GM12864 (cell line): ENCODE measurements at places on chromosomes 5 and 9.

GRCh38 chr5:109713453-109713852 is 23.7 kb downstream of the MAN2A1 start:
- no peak for DNase-seq

DNA sequence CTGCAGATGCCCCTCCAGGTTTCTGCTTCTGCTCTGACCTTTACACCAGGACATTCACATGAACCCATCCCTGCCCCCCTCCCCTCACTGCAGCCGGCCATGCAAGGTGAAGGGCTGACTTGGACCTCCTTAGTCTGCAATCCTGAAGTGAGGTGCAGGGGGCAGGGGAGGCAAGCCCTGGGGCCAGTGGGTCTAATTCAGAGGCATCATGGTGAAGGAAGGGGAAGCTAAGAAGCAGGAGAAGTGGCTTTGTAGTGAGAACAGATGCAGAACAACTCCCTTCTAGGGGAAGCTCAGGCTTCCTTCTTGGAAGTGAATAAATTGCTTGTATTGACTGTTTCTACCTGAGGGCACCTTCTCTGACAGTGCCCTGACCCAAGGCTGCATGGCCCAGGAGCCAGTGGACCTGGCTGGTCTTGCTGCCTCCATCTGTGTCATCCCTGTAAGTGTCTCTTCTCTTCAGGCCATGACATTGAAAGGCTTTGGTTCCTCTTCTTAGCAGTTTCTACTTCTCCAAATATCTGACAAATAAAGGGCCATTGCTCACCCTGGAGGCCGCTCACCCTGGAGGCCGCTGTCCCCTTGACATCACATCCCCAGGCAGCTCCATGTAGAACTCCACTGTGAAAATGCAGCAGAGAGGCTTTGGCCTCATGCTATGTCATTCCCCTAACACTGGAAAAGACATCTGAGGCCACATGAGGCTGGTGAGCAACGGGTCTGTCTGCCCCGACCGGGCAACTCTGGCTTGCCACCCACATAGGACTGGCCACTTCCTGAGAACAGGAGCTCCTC is 55.3 kb downstream of the GADD45G start:
- no peak for DNase-seq

DNA sequence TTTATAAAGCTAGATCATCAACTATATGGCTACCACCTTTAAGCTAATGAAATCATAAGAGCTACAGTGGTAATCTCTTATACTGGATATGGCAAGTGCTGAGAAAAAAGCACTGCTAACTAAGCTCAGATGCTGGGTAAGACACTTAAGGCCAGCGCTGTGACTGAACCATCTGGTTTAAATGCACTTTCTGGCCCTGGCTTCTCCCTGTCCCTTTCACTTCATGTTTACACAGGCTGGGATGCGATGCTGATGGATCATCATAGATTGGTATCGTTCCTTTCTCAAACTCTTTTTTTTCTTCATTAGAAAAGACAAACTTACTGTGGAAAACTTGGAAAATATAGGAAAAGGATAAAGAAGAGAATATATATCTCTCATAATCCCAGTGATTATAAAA is 52.3 kb downstream of the KIF24 start:
- no peak for DNase-seq

- no peak for DNase-seq
Observed at GRCh38 chr9:81565144-81565543, 124.2 kb downstream of the TLE1 start.

DNA sequence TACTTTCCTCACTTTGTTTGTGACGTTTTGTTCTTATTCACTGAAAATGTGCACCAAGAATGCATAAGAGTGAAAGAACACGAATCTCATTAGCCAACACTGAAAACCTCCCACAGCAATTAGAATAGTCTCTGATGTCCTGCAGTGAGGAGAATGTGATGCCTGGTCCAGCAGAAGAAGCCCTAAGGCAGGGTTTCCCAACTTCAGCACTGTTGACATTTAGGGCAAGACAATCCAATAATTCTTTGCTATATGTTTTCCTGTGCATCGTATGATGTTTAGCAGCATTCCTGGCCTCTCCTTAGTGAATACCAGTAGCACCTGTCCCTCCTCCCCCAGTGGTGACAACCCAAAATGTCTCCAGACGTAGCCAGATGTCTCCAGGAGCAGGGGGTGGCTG is 14.8 kb downstream of the MVB12B start:
- DNase-seq: no peak

DNA sequence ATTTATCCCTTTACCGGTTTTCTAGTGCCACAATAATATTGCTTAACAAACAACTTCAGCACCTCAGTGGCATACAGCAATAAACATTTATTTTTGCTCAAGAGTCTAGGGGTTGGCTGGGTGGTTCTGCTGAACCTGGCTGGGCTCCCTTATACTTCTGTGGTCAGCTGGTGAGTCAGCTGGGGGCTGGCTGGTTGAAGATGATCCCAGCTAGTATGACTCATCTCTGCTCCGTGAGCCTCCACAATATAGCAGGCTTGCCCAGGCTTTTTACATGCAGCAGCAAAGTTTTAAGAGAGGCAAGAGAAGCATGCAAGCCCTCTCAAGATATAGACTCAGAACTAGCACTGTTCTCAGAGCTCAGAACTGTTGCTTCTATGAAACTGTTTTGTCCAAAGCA is 523.5 kb upstream of the CLINT1 start:
- no peak for DNase-seq

- DNase-seq: no peak
Observed at GRCh38 chr5:137560420-137560819, 61.3 kb upstream of the SPOCK1 start.

DNA sequence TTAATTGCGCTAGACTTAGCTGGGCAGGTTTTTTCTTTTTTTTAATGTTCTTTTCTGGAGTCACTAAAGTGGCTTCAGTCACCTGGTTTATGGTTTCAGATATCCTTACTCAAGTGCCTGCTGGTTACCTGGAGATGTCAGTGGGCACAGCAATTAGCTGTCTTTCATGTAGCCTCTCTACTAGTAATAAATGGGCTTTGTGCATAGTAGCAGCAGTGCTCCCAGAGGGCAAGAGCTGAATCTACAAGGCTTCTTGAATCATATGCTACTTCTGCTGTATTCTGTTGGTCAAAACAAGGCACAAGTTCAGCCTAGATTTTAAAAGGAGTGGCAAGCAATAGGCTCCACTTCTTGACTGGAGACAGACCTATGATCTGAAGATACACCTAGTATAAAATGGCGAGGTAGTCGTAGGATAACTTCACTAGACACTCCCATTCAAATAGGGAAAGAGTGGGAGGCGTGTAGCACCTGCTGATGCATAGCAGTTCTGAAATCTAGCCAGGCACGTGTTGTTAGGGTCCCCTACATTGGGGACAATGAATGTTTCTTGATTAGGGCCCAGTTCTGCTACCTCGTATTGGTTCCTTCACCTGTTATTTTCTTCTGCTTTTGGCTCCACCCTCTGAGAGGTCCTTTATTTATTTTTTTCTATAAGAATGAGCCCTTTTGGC is 7.0 kb downstream of the SCAMP1 start:
- DNase-seq: no peak

DNA sequence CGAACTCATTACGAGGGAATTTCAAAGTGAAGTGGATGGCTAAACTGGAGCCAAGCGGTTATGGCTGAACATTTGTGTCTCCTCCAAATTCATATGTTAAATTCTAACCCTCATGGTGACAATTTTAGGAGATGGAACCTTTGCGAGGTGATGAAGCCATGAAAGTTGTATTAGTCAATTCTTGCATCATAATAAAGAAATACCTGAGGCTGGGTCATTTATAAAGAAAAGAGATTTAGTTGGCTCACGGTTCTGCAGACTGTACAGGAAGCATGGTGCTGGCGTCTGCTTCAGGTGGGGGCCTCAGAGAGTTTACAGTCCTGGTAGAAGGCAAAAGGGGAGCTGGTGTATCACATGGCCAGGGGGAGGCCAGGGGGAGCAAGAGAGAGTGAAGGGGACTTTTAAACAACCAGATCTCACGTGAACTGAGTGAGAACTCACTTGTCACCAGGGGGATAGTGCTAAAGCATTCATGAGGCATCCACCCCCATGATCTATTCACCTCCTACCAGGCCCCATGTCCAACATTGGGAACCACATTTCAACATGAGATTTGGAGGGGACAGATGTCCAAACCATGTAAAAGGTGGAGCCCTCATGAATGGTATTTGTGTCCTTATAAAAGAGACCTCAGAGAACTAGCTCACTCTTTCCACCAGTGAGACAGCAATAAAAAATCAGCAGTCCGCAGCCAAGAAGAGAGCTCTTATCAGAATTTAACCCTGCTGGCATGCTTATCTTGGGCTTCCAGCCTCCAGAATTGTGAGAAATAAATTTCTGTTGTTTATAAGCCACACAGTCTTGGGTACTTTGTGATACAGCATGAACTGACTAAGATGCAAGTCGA is 143.4 kb downstream of the MTRR start:
- no peak for DNase-seq

- no peak for DNase-seq
Observed at GRCh38 chr5:33321026-33321425, 119.7 kb upstream of the TARS1 start.

DNA sequence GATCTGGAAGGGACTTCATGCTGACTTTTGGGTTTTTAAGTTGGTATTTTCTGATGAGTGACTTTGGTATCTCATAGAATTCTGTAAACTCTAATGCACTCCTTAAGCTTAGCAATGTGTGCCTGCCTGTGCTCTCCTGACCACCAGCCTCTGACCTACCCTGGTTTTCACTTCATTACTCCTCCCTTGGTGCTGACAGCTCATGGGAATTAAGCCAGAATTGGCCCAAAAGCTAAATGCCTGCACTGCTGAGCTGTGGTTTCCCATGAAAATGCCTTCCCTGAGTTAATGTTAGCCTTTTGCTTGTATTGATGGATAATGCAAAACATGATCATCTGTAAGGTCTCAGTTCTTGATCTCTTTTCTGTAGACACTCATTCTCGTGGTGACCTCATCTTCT is 308.0 kb downstream of the DOCK8 start:
- DNase-seq: no peak

GRCh38 chr5:58477760-58478376 is 13.4 kb upstream of the GAPT start:
- DNase-seq: no peak

GRCh38 chr9:80885894-80886293 is 803.5 kb downstream of the TLE1 start:
- no peak for DNase-seq

- DNase-seq: peak; percentile 38
Observed at GRCh38 chr5:87195104-87195591, 72.5 kb upstream of the RASA1 start.

DNA sequence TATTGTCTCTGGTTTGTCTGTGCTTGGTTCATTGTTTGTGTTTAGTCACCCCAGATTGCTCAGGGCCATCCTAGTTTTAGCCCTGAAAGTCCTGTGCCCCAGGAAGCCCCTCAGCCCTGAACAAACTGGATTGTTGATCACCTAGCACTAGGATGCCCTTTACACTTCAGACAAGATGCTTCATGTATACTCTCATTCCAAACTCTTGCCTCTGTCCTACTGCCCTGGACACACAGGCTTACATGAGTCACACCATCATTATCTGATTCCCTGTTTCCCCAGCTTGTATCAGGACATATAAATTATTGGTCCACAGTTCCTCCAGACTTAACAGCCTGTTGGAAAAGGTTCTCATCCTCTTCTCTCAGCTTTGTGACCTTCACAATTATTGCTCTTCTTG is 120.1 kb downstream of the BAAT start:
- no peak for DNase-seq

DNA sequence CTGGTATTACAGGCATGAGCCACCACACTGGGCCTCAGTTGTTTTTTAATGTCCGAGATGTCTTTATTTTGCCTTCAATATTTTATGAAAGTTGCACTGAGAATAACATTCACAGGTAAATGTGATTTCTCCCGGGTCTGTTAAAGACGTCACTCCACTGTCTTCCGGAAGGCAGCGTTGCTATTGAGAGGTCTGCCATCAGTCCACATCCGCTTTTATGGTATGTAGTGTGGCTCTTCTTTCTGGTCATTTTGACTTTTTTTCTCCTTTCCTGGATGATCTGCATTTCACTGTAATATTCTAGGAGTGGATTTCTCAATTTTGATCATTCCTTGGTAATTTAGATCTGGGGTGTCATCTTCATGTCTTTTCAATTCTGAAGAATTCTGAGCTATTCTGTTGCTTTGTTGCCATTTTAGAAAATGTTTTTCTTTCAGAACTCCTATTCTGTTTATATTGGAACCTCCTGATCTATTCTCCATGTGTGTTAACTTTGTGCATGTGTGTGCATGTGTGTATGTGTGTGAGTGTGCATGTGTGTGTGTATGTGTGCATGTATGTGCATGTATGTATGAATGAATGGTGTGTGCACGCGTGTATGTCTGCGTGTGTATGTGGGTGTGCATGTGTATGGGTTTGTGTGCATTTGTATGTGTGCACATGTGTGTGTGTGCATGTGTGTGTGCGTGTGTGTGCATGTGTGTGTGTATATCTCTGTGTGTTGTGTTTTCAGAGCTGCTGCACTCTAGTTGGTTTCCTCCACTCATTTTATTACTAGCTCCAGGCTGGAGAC is 1.9 kb upstream of the LCN1 start:
- no peak for DNase-seq
